Activated CD4-positive, alpha-beta T cell treated with anti-CD3 and anti-CD28 coated beads for 24 hours (primary cell): ENCODE measurements at places on chromosomes 2 and 18.

DNA sequence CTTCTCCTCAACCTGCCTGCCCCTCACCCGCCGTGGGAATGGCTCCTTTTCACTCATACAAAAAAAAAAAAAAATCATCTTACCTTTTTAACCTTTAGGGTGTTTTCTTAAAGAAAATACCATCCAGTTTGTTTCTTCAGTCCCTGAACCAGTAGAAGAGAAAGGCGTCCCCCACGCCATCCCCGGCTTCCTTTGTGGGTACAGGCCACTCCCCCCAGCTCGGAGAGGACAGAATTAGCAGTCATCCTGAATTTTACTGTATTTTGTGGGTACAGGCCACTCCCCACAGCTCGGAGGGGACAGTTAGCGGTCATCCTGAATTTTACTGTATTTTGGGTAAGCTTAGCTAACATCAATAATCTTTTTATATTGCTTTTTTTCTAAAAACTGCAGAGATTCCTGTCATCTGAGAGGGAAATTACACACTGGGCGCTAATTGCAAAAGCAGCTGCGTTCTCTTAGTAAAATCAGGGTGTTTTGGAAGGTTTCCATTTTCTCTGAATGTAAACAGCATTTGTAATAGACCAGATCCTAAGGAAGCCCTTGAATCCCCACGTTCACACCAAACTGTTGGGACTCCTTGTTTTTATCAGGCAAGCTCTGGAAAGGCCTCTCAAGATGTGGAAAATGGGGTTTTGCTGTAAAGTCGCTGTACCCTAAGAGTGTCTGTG is 72.5 kb downstream of the NFATC1 start:
- no peak for DNase-seq

DNA sequence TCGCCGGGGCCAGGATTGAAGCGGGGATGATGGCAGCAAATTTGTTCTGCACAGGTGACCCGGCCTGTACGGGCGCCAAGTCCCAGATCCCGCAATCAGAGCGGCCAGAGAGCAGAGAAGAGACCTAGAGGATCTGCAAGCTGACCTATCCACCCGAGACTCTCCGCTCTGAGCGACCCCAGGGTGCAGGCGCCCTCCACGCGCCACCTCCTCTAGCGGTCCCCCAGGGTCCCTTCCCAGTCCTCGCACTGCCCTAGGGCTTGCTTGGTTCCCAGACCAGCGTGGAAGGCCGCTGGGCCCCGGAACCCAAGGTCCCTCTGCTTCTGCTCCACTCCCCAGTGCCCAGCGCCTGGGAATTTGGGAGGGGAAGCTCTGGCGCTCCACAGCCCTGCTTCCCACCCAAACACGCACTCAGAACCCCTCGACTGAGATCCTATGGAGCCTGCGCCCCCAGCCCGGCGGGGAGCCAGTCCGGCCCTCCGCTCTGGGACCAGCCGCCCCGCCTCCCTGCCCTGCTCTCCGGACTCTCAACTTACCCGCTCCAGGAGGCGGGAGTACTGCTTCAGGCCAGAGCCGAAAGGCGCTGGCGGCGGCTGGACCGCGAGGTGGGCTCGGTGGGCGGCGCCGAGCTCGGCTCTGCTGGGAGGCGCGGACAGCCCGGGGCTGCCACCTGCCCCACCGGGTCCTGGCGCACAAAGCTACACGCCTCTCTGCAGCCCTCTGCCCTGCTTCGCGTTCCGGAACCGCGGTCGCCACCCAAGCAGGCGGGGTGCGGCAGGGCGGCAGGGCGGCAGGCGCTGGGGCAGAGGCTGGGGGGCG is 3.0 kb upstream of the SIX3 start:
- no peak for DNase-seq

DNA sequence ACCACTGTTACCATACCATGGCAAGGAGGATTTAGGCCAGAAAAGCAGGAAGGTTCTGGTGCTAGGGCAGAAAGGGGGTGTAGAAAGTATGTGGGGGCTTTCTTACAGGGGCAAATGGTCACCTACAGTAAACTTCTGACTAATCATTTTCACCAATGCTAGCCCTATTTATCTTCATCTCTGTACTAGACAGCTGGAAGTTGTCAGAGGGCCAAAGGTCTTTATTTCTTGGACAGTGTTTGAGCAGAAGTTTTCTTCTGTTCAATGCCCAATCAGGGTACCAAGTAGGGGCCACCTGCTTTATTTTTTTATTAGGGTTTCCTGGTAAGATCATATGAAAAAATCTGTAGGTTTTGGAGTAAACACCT is 37.6 kb downstream of the MAP4K4 start:
- DNase-seq = no peak

GRCh38 chr2:112001942-112002341 is 53.1 kb upstream of the TMEM87B start:
- DNase-seq = no peak

DNA sequence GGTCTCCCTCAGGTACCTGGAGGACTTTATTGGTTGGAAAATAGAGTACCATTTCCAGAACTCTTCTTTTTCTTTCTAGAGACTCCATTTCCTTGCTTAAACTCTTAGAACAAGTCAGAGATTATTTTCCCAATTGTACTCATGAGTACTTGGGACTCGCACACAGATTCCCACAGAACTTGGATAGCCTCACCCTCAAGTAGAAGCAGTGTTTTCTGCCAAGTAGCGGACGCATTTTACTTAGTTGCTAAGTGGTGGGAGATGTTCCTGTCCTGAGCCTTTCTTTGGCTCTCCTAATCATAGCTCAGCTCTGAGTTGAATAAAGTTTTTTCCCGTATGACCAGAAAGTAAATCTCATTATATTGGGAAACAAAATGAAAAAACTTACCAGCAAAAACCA is 17.2 kb downstream of the SLC30A3 start:
- no peak for DNase-seq

DNA sequence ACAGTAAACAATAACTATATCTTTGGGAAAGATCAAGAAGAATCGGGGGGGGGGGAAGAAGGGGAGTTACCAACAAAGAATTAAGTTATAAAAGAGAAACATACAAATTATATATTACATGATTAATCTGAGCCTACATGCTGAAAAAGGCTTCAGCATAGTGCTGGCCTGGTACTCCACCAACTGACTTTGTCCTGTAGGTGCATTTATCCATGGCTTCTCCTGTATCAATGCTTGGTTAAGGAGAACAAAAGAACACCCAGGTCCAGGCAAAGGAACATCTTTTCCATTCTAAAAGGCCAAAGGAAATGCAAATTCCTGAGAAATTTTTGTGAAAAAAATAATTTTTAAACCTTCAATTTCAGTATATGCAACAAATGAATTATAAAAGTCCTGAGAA is 24.2 kb downstream of the RPRD1A start:
- no peak for DNase-seq

DNA sequence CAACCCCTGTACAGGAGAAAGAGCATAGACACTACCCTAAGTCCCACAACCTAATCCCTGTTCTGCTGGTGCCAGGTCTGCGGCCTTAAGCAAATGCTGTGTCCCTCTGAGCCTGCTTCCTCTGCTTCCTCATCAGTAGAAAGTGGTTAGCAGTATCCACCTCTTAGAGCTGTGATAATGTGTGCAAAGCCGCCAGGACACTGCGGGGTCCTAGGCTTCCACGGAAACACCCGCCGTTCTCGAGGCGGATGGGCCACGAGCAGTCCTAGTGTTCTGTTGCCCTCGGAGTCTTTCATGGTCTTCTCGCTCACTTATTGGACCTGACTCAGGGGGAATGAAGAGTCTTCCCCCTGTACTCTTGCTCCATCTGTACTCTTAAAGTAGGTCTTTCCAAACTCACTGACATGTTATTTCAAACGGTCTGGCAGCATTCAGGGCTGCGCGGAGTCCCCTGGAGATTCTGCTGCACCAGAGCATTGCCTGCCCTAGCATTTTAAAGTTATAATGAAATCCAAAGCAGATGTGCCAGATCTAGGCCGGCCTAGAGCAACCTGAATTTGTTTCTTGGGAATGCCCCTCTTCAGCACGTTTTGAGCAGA is 107.2 kb upstream of the ZNF236 start:
- no peak for DNase-seq

DNA sequence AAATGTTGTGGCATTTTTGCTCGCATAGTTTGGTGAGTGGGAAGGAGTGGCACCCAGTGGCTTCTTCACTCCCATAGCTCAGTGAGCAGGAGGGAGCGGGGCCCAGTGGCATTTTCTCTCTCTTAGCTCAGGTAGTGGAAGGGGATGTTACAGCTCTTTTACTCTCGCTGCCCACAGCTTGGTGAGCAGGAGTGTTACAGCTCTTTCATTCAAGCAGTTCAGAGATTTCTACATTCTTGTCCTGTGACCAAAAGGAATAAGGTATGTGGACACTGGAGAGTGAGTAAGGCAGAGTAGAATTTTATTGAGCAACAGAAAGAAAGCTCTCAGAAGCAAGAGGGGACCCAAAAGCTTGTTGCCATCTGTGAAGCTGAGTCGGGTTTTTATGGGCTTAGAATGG is 192.4 kb downstream of the SPAG16 start:
- no peak for DNase-seq

GRCh38 chr2:19207452-19207851 is 151.0 kb downstream of the OSR1 start:
- DNase-seq = no peak

- DNase-seq = no peak
Observed at GRCh38 chr18:5574843-5575242, 31.0 kb upstream of the EPB41L3 start.

DNA sequence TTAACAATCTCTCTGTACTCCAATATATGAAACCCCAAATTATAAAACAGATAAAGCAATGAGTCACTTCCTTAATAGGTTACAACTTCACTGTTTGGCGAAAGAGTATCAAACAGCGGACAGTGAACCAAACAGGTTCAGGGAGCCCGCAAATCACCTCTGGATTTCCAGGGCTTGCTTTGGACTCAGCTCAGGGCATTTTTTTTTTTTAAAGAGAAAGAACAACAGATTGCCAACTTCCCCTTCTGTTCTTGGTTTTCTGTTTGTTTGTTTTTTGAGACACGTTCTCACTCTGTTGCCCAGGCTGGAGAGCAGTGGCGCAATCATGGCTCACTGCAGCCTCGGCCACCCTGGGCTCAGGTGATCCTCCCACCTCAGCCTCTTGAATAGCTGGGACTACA is 52.7 kb downstream of the ABCB11 start:
- no peak for DNase-seq
